Stimulated activated CD8-positive, alpha-beta memory T cell treated with anti-CD3 and anti-CD28 coated beads, Interleukin-15, amount 100 ng/mL, for 4 hours (primary cell): ENCODE measurements at places on chromosomes 4 and X.

GRCh38 chr4:176565049-176565448, 227.7 kb downstream of the VEGFC start:
- DNase-seq, result no peak

- no peak for DNase-seq
Measured at GRCh38 chr4:169810325-169811323, 52.9 kb upstream of the HPF1 start.

GRCh38 chr4:92100975-92101374, 202.8 kb upstream of the GRID2 start:
- DNase-seq, result no peak

- DNase-seq, result no peak
Measured at GRCh38 chr4:143363332-143363731, 26.7 kb downstream of the GAB1 start.

GRCh38 chr4:123452616-123453015, 56.0 kb downstream of the SPRY1 start:
- no peak for DNase-seq

- DNase-seq, result no peak
Measured at GRCh38 chrX:155048977-155049619, 21.8 kb downstream of the CMC4 start.

DNA sequence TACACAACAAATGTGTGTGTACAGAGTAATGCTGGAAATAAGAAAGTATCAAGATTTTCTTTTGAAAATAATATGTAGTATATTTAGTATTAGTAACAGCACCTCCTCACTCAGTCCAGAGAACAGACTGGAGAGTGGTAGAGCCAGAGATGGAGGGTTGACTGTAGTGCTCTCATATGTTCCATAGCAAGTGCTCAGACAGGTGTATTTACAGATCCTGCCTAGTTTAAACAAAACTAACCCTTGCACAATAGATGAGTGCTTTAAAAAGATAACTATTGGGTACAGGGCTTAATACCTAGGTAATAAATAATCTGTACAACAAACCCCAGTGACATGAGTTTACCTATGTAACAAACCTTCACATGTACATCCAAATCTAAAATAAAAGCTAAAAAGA, 381.0 kb upstream of the EMCN start:
- DNase-seq, result no peak
